ENCODE measurements at places on chromosomes 6 and 20. TPM values are rescaled to one million over a fixed set of nuclear protein-coding genes. Genes with fewer than 3 reads are reported as not detected.

SLC22A1 gene
- polyA plus RNA-seq: 0.27 TPM

HNF4A gene
- 0.07 TPM for polyA plus RNA-seq

CPNE5 gene
- 27.5 TPM for polyA plus RNA-seq

MLN gene
- not detected for polyA plus RNA-seq

MUC22 gene
- 0.14 TPM for polyA plus RNA-seq

JPH2 gene
- 78.2 TPM for polyA plus RNA-seq

EFCAB8 gene
- polyA plus RNA-seq: not detected

BACH2 gene
- 0.61 TPM for polyA plus RNA-seq

RNF39 gene
- not detected for polyA plus RNA-seq

WFDC12 gene
- not detected for polyA plus RNA-seq

FABP7 gene
- polyA plus RNA-seq: 3.3 TPM

LTA gene
- polyA plus RNA-seq: 0.07 TPM

BTNL2 gene
- not detected for polyA plus RNA-seq

TGIF2 gene
- 4.9 TPM for polyA plus RNA-seq

HAO1 gene
- not detected for polyA plus RNA-seq

FNDC11 gene
- polyA plus RNA-seq: 0.14 TPM

SPATS1 gene
- not detected for polyA plus RNA-seq

TMEM170B gene
- 1.8 TPM for polyA plus RNA-seq

IRF4 gene
- polyA plus RNA-seq: 0.41 TPM

GNRH2 gene
- 0.75 TPM for polyA plus RNA-seq

SLC16A10 gene
- 2.2 TPM for polyA plus RNA-seq

SLC17A1 gene
- polyA plus RNA-seq: not detected

C6orf58 gene
- polyA plus RNA-seq: not detected

POM121L2 gene
- not detected for polyA plus RNA-seq

MEI4 gene
- 0.59 TPM for polyA plus RNA-seq

OR2H2 gene
- polyA plus RNA-seq: not detected

All from right cardiac atrium (tissue), 5 donors.